ENCODE measurements at places on chromosomes 13 and 19.
A peak's percentile ranks its signal among the peaks of the same experiment; 100 is the strongest.

DNA sequence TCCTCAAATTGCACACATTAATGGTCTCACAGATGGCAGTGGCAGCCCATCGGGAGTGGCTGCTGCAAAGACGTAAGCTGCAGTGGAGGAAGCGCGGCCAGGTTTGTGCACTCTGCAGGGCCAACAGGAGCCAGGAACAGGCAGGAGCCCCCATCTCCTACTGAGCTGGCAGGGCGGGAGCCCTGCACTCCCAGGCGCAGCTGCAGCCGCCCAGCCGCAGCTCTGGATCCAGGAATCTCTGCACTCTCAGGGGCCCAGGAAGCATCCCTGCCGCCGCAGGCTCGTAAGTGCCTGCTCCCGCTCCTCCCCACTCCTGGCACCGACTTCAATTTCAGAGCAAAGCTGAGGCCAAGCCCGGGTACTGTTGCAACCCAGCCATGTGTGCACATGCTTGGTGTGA is 37.5 kb downstream of the ANKRD27 start:
- DNase-seq = no peak

DNA sequence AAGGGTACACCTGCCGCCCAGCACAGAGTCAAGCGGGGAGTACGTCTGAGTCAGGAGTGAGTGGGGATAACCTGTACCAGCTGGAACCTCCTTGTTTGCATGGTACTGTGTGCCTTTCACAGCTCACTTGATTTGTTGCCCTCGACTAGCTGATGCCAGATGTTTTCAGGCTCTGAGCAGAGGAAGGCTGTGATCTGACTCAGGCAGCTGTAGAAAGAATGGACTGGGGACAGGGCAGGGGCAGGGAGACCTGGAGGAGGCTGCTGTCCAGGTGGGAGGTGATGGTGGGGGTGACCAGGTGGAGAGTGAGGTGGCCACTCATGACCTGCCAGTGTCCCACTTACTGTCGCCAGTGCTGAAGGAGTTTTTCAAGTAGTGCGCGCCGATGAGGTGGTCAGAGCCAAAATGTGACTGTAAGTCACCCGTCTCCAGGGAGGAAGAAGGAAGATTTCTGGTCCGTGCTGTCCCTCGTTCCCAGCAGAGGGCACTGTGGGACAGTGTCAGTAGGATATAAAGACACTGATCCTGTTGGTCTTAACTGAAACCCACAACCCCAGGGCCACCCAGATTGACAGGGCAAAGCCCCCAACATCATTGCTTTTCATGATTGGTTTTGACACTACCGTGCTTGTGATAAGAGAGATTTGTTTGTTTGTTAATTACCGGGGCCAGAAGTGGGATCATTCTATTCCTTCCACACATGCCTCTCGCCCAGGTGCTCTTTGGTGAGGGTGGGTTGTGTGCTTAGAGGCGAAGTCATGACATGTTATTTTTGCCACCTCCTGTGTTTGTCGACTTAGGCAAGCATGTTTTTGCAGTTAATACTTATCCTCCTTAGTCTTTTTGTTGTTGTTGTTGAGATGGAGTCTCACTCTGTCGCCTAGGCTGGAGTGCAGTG is 128.4 kb downstream of the DPF1 start:
- DNase-seq = peak; percentile 56

DNA sequence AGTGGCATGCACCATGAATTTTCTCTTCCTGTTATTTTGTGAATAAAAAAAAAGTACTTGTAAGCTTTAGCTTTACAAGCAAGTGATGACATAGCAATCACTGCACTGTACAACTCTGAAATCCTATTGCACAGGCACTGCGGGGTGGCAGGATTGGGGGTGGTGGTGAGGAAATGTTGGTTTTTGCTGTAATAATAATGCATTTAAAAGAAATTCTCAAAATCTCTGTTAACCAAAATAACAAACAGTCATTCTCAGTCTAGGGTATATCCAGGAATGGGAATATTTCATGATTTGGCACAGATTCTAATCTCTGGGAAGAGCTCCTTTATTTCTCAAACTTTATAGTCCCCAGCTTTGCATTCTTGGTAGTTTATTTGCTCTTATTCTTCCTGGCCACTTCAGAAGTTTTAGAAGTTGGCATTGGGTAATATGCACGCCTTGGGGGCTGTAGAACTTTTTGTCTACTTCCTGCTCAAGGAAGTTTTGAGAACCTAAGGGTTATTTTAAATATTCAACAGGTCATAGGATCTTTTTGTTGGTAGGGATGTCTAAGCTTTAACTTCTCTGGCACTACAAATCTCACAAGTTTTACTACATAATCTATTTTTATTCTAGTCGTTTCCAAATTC is 353.0 kb upstream of the KLF12 start:
- DNase-seq = no peak

DNA sequence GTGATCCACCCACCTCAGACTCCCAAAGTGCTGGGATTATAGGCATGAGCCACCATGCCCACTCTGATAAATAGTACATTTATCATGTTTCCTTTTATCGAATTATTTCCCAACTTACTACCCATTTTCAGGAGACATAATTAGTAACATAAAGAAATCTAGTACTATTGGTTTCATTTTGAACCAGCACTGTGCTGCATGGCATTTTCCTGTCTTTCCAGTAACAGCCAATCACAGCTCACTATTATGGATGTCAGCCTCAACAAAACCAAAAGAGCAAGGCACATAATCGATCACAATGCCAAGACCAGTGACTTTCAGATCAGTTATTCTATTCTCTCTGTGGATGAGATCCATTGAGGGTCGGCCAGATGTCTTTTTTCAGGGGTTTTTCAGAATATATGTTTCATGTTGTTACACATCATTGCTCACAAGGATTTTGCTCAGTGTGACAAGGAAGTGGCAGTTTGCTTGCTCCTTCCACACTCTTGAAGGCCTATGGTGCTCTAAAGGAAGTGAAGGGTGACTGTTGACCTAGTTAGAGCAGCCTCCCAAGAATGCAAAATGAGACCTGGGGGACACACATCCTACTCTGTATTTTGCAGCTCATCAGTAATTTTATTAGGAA is 233.4 kb downstream of the KCNRG start:
- DNase-seq = no peak

DNA sequence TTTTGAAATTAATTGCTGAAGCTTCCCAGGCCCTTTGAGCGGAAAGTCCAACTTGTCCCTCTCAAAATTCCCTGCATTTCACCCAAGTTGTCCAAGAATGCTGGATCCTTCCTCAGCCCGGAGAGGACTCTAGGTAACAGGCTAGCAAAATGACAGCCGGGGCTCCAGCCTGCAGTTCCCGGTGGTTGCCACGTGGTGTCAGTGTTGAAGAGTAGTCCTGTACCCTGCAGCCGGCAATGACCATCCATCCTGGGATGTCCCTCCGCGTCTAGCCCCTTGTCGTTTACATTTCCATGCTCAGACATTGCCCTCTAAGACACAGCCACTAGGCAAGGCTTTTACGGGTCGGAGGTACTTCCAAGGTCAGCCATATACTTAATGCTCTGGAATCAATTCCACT is 31.4 kb upstream of the MTIF3 start:
- DNase-seq = peak; percentile 4
